ENCODE measurements at places on chromosomes 5 and 9.

DNA sequence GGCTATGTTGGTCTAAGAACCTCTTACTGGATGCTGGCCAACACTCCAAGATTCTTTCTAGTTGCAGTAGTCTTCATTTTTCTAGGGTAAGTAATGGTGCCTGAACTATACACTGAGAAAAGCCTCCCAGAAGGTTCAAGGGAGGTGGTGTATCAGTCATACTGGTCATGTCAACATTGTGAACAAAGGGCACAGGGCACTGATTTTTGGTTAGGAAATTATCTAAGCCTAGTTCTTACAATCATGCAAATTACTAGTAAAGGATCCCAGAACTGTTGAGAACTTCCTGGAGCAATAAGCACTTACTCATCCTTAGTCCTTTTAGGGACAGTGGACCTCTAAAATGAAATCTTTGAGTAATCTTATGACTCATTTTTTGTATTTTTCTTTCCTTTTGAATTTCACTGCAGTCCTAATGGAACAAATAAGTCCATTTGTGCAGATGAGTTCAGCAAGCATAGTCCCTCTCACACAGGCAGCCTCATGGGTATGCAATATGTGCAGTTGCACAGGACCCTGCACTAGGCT, 21.1 kb upstream of the CDC42SE2 start:
- no peak for DNase-seq

- no peak for DNase-seq
Observed at GRCh38 chr9:109609060-109609459, 111.0 kb upstream of the PTPN3 start.

- no peak for DNase-seq
Observed at GRCh38 chr9:35683323-35683722, 6.4 kb downstream of the TPM2 start.

GRCh38 chr5:136731241-136731900, 366.0 kb upstream of the TRPC7 start:
- DNase-seq, result no peak

- DNase-seq, result no peak
Observed at GRCh38 chr9:37645903-37646506, 4.7 kb upstream of the FRMPD1 start.

GRCh38 chr5:160348080-160348479, 22.3 kb downstream of the C1QTNF2 start:
- DNase-seq, result no peak

GRCh38 chr9:131656356-131657036, 83.4 kb downstream of the RAPGEF1 start:
- DNase-seq, result peak; percentile 69

GRCh38 chr9:87595610-87596009, 97.9 kb downstream of the DAPK1 start:
- DNase-seq, result no peak

GRCh38 chr5:64873441-64873840, 104.7 kb downstream of the CWC27 start:
- no peak for DNase-seq

DNA sequence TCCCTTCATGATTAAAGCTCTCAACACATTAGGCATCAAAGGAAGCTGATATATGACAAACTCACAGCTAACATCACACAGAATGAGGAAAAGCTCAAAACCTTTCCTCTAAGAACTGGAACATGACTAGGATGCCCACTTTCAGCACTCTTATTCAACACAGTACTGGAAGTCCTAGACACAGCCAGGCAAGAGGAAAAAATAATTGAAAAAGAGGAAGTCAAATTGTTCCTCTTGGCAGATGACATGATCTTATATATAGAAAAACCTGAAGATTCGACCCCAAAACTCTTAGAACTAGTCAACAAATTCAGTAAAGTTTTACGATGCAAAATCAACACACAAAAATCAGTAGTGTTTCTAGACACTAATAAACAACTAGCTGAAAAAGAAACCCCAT, 144.3 kb upstream of the NREP start:
- no peak for DNase-seq

GRCh38 chr5:42715785-42716184, 40.8 kb upstream of the CCDC152 start:
- DNase-seq, result no peak

GRCh38 chr9:92633614-92634278, 36.2 kb downstream of the IPPK start:
- DNase-seq, result no peak

- no peak for DNase-seq
Observed at GRCh38 chr9:125632321-125633115, 74.5 kb downstream of the MAPKAP1 start.

GRCh38 chr5:173793648-173794548, 94.3 kb upstream of the CPEB4 start:
- DNase-seq, result no peak

- DNase-seq, result no peak
Observed at GRCh38 chr9:33129886-33130881, 37.0 kb downstream of the B4GALT1 start.

GRCh38 chr5:71912021-71912420, 192.9 kb downstream of the CARTPT start:
- no peak for DNase-seq

GRCh38 chr9:119458068-119458467, 88.8 kb upstream of the BRINP1 start:
- no peak for DNase-seq

GRCh38 chr5:73198833-73199592, 26.0 kb downstream of the TMEM174 start:
- DNase-seq, result no peak

- no peak for DNase-seq
Observed at GRCh38 chr5:83441747-83442146, 29.8 kb upstream of the VCAN start.

- no peak for DNase-seq
Observed at GRCh38 chr9:98083061-98083501, 26.5 kb downstream of the NANS start.

DNA sequence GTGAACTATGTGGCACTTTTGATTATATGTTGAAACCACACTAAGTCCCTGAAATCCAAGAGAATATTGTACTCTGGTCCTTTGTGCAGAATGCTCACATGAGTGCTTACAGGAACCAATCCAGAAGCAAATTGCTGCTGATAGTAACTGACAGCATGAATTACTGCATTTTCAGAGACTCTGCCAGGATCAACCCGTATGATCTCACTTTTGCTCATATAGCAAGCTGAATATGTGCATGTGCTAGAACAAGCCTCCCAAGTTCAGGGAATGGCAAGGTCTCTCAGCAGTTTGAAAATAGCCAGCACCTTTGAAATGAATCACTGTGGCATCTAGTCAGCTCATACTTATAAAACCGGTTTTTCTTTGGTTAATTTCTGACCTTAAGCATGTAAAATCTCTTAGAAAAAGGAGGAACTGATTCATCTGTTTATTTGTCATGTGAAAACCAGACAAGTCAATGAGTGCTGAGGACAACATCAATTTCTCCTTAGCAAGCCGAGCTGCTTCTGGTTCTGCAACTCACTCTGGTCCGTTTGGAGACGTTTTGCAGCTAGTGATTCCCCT, 215.7 kb upstream of the ELL2 start:
- DNase-seq, result no peak

GRCh38 chr9:136725612-136726011, 13.2 kb downstream of the DIPK1B start:
- no peak for DNase-seq

DNA sequence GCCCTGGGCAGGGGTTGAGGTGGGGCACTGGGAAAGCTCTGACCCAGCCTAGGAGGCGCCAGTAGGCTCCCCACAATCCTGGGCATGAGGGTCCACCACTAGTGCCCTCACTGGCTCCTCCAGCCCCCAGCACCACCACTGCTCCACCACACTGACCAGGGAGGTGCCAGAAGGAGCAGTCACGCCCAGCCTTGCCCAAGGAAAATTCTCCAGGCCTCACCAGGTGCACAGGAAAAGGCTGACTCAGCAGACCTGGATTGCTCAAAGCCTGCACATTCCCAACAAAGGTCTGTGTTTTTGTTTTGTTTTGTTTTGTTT, 62.9 kb downstream of the ZNF354C start:
- no peak for DNase-seq

- no peak for DNase-seq
Observed at GRCh38 chr5:96385538-96385937, 47.5 kb downstream of the PCSK1 start.

DNA sequence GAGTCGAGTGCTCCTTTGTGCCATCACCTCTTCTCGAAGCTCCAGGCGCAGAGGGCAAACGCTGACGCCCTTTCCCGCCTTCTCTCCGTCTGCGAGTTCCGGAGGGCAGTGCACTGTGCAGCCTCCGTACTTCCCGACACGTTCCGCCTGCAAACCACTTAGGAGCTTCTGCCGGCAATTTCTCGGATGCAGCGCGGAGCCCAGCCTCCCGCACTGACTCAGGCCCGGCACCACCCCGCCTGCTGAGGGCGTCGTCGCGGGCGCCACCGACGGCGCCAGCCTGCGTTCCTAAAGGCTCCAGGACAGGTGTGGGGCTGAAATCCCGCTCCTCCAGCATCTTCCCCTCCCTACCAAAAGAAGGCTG, 9.3 kb upstream of the TRIM36 start:
- no peak for DNase-seq

- DNase-seq, result no peak
Observed at GRCh38 chr5:94749042-94749441, 130.6 kb downstream of the SLF1 start.

DNA sequence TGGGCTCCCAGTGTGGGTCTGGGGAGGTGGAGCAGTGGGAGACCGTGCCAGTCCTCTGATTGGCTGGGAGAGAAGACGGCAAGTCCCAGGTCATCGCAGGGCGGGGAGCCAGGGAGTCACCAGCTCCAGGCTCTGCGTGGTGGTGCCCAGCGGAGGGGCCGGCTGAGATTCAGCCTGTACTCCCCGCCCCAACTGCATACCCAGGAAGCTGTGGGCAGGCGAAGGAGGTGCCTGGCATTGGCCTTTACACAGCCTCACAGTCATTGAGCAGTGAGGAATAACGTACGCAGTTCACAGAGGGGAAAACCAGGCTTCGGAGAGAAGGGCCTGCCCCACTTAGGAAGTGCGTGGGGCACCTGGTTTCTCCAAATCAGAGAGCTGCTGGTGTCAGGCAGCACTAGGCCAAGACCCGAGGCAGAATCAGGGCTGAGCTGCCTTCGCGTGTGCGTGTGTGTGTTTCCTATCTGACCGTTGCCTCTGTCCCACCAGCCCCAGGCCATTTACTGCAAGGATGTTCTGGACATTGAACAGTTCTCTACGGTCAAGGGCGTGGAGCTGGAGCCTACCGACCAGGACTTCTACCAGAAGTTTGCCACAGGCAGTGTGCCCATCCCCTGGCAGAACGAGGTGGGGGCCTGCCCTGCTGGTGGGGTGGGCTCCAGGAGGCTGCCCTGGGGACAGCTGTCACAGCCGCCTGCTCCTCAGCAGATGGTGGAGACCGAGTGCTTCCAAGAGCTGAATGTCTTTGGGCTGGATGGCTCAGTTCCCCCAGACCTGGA, 6.2 kb upstream of the PRR7 start:
- no peak for DNase-seq

- DNase-seq, result no peak
Observed at GRCh38 chr5:72596956-72597355, 89.7 kb upstream of the ZNF366 start.

DNA sequence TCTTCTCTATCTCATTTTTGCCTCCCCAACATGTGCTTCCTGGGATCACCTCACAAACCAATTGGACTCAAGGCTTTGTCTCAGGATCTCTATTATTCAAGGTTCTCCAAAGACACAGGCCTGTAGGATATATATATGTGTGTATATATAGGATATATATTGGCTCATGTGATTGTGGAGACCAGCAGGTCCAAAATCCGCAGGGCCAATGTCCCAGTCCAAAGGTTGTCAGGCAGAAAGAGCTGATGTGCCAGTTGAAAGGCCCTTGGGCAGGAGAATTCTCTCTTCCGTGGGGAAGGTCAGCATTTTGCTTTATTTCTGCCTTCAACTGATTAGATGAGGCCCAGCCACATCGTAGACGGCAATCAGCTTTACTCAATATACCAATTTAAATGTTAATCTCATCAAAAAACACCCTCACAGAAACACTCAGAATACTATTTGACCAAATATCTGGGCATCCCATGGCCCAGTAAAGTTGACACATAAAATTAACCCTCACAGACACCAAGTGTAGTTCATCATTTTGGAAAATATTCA, 1.3 kb upstream of the FBLL1 start:
- no peak for DNase-seq

DNA sequence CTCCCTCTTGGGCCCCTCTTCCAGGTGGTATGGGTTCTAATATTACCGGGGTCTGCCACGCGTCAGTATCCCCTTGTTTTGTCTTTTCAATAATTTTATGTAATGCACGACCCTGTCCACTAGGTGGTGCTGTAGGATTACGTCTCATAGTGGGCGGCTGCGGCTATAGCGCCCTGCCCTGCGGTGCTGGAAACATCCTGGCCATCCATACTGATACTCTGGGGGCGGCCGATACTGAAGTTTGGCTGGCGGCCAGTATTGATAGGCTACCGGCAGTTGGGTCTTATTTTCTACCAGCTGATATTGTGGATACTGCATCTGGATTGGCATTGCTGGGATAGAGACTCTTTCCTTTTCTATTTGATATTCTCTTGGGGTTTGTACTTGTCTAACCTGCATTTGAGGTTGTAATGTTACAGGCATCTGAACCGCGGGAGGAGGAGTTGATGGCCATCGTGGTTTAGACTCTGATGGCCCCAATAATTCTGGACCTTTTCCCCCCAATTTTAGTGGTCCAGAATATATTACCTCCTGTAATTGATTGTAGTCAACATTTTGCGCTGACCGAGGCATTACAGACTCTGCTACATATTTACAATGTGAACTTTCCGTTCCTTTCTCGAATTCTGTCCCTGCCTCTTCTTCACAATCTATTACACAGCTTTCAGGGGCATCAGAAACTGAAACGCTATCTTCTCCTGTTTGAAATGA, 3.3 kb upstream of the TMEM141 start:
- peak; percentile 73 for DNase-seq

GRCh38 chr5:78294248-78295034, at the start of gene AP3B1:
AP3B1 (minus strand) TSS chr5:78294698; CDS start chr5:78294579, 119 bp downstream.
- DNase-seq, result peak; percentile 97

All from CD4-positive, alpha-beta T cell treated with Interleukin-6 at 100 ng/mL for 8 hours (primary cell).